ENCODE measurements at places on chromosomes 13 and 19. TPM values are rescaled to one million over a fixed set of nuclear protein-coding genes. Genes with fewer than 3 reads are reported as not detected.

- peak; percentile 45 for DNase-seq
These were observed 427 bp downstream of the RTBDN start for GRCh38 chr19:12833738-12834565.

- DNase-seq, result no peak
These were observed 964 bp downstream of the PCDH17 start for GRCh38 chr13:57632276-57633140.

GRCh38 chr13:24649688-24650043, 30.5 kb upstream of the ATP12A start:
- no peak for DNase-seq

GRCh38 chr19:50322931-50323781, 6.0 kb downstream of the KCNC3 start:
- no peak for DNase-seq

DNA sequence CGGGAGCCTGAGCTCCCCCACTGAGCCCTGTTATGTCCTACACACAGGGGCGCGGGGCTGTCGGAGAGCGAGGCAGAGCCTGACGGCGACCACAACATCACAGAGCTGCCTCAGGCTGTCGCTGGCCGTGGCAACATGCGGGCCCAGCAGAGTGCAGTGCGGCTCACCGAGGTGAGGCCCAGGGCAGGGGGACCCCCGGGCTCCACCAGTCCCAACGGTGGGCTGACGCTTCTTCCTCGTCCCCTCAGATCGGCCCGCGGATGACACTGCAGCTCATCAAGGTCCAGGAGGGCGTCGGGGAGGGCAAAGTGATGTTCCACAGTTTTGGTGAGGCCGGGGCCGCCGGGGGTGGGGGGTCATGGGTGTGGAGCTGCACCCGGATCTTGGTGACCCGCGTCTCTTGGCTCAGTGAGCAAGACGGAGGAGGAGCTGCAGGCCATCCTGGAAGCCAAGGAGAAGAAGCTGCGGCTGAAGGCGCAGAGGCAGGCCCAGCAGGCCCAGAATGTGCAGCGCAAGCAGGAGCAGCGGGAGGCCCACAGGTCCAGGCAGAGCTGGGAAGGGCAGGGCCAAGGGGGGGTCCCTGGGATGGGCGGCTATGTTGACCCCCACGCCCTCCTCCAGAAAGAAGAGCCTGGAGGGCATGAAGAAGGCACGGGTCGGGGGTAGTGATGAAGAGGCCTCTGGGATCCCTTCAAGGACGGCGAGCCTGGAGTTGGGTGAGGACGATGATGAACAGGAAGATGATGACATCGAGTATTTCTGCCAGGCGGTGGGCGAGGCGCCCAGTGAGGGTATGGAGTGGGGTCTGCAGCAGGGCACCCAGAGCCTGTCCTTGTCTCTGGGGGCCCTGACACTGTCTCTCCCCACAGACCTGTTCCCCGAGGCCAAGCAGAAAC, 1.2 kb upstream of the P2RY11 start:
- DNase-seq, result no peak

- DNase-seq, result no peak
These were observed 90.2 kb downstream of the NDFIP2 start for GRCh38 chr13:79571147-79571546.

DNA sequence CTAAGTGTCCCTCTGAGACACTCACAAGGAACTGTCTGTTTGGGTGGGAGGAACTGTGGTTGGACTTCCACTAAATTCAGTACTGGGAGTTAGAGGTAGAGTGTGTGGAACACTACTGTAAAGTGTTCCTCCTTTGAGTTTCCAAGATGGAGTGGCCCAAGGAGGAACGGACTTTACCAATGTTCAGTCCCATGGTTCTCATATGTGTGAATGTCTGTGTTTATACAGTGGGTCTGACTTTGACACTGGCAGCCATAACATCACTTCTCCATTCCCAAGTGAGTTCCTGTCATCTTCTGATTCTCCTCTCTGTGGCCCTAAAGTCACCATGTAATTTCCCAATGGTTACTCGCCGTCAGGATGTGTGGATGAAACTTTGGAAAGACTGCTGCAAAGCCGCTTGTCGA, 136.8 kb upstream of the SERP2 start:
- no peak for DNase-seq

GRCh38 chr13:107548338-107548737, 667.0 kb downstream of the LIG4 start:
- DNase-seq, result peak; percentile 32

DNA sequence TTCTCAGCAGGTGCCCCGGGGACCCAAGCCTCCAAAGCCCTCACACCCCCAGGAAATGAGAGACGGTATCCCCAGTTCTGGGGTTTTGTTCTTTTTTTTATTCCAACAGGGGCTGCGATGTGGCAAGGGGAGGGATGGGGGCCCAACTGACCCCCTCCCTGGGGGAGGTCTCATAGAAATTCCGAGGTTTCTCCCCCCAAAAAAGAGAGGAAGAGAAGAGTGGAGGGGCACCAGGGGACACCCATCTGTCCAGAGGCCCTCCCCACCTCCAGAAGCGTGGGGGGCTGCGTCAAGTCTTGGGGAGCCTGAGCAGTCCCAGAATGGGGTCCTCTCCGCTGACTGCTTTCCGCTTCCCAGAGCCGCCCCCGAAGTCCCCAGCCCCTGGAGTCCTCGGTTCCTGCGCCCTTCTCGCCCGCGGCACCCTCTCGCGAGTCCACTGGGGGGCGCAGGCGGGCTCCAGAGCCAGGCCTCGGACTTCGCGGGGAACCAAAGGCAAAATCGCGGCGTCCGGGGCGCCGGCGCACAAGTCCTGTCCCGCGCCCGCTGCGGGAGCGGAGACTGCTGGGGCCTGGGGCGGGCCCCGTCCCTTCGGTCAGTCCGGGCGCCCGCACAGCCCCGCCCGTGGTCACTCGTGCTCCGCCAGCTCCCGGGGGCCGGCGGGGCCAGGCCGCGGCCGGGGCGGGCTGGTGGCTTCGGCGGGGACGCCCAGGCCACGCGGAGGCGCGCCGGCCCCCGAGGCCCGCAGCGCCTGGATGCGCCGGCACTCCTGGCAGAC, 4.4 kb upstream of the ATP1A3 start:
- DNase-seq, result peak; percentile 86

DNA sequence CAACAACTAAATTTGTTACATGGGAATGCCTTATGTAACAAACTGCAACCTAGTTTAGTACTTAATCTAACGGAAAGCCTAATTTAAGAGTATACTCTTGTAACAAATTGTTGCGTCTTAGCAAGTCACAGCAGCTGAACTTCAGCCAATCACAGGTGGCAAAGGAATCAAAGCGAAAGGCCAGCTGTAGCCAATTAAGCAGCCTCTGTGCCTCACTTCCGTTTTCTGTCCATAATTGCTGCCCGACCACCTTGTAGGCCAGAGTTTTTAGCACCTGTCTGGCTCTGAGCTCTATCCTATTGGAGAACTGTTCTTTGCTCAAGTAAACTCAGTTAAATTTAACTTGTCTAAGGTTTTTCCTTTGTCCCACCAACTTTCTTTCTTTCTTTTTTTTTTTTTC, 18.1 kb upstream of the HSPH1 start:
- DNase-seq, result no peak

DNA sequence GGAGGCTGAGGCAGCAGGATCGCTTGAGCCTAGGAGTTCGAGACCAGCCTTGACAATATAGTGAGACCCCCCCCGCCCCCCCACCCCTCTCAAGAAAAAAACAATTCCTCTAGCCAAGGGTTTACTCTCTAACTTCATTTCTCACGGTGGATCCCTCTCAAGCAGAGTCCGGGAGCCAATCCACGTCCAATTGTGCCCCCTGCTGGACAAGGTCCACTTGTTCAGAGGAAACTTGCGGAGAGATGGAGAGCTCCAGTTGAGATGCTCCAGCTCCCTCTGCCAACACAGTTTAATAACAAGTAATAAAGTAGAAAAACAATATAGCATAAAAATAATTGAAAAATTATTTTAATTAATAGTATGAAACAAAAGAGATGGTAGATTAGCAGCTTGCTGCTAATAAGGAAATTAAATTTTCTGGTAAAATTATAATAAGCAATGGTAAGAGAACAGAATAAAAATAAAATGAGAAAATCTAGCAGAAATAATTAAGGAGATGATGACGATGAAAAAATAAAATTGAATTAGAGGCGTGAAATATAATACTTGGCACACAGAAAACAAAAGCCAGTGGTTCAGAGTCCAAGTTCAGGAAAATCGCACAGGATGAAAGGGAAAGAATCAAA, 14.5 kb upstream of the SIGLEC14 start:
- DNase-seq, result peak; percentile 90

DNA sequence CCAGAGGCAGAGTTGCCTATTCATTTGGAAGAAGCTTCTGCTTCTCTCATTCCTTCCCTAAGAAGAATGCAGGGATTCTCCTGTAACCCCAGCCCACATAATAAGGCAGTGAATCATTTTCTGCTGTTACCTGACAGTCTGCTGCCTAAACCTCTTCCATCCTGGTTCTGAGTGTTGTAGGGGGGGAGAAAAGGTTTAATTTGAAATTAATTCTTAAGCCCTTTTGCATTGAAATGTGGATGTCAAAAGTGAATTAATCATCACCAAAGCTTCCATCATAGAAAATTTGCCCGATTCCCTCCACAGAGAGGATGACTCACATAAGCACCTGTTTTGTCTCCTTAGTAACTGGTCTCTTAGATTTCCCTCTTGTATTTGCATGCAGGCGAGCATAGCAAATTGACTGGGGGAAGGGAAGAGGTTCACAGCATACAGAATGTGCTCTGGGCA, 146.7 kb upstream of the FNDC3A start:
- DNase-seq, result no peak

DNA sequence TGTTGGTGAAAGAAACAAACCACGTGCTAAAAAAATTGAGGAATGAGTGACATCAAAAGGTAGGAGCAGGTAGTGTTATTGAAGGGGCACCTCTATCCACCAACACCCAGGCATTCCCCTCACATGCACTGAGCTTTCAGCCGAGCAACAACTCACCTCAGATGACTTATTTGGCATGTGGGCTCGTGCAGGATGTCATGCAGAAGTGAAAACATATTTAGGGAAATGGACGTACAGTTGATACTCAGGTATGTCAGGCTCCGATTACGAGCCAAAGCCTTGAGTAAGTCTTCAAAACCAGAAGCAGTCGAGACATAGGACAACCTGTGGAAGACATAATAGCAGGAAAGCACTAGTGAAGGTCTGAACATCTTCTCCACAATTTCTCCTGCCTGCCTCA, 30.4 kb downstream of the NLRP11 start:
- no peak for DNase-seq

DNA sequence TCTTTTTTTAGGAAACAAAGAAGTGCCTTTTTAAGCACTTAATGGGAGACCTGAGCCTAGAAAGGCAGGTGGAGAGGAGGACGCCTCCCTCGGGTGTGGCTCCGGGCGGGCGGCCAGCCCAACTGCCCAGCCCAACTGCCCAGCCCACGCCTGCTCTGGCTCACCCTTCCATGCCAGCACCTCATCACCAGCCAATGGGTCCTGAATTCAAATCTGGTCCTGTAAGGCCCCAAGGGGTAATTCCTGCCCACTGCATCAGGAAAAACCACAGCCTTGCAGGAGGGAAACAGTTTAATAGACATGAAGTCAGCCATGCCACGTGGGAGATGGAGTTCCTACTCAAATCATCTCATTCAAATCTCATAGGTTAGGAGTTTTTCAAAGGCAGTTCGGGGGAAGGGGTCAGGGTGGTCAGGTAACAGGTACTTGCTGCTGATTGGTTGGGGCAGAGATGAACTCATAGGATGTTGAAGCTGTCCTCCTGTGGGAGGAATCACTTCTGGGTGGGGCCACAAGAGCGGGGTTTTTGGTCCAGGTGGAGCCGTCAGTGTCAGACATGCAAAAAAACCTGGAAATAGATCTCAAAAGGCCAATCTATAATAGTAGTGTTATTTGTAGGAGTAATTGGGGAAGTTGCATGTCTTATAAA, 64.9 kb downstream of the HSPH1 start:
- DNase-seq, result no peak

- DNase-seq, result peak; percentile 22
These were observed 508 bp upstream of the ZNF44 start for GRCh38 chr19:12295191-12295590.

DNA sequence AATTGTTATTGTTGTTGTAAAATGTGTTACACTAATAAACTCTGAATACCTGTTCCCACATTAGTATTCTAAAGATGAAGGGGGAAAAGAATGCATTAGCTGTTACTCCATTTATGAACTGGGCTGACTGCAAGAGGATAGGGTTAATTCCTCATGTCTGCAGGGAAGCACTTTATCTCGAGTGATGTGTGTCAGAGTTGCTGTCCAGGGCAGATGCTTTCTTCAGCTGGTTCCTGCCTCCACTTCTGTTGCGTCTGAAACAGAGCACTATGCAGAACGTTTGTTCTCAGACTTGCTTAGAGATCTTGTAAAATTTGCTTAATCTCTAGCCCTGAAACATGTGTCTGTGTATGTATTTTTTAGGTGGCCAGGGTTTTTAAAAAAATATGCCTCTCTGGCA, 318.8 kb downstream of the SPRY2 start:
- no peak for DNase-seq

GRCh38 chr13:23372264-23372906, 61.1 kb downstream of the SACS start:
- peak; percentile 58 for DNase-seq

DNA sequence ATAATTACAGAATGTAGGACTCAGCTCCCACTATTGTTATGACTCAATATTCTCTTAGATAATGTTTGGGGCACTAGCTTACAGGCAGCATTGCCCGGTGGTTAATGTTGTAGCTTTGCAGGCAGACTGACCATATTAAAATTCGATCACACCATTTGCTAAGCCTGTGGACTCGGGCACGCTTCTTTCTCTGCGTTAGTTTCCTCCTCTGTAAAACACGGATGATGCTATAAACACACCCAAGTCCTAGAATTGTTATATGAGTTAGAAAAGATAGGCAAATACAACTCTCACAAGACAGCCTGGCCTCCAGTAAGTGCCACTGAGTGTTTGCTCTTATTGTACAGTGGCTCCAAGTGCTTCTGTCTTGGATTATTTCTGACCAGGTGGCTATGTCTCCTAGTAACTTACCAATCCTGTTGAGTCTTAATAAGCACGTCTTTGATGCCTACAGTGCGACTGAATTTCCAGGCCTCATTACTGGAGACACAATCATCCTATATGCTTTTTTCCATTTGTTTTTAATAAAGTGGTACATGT, 50.0 kb upstream of the ALOX5AP start:
- peak; percentile 17 for DNase-seq

- no peak for DNase-seq
These were observed 6.7 kb downstream of the ZNF565 start for GRCh38 chr19:36207605-36208252.

DNA sequence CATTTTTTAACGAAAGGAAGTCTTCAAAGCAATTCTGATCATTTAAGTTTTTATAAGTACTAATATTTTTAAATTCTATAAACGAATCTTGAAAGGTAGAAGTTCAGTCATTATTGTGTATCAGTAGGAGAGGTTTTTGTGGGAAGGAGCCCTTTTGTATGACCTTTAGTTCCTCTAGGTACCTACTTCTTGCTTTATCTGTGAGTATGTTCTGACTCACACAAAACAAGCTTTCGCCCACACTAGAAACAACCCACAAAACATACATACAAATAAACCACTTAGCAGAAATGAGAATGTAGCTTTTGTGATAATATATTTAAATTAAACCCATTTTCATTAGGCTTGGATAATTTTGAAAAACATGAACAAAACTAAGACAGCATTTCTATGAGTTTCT, 27.8 kb downstream of the ERCC5 start:
- DNase-seq, result peak; percentile 24

Gene PTPRH
- 0.43 TPM for total RNA-seq

Gene EMP3
- 196 TPM for total RNA-seq

Gene PTH2
- not detected for total RNA-seq

Gene VAV1
- total RNA-seq, result not detected

Gene ELL
- 22.1 TPM for total RNA-seq

Gene NKPD1
- total RNA-seq, result 0.25 TPM

Gene SLC25A15
- 29.1 TPM for total RNA-seq

Gene ZNF554
- 3.0 TPM for total RNA-seq

Gene TEX26
- not detected for total RNA-seq

Gene TNFSF13B
- total RNA-seq, result 2.5 TPM

Gene ZSCAN18
- total RNA-seq, result 47.8 TPM

Gene KIR3DL2
- total RNA-seq, result not detected

Gene ZNF613
- total RNA-seq, result 3.7 TPM

All from GM23248 (cell line).